A549 treated with RU486 at 1 μM for 4 hours (cell line): ENCODE measurements at places on chromosomes 5 and 9. TPM values are rescaled to one million over a fixed set of nuclear protein-coding genes. Genes with fewer than 3 reads are reported as not detected.

WDR31 gene
- 0.88 to 1.3 TPM (median 1.2 TPM) in 5 replicates for total RNA-seq

IQGAP2 gene
- 1.0 to 1.8 TPM (median 1.3 TPM) in 5 replicates for total RNA-seq

TRIM7 gene
- total RNA-seq: 29.4 to 45.2 TPM (median 39.9 TPM) in 5 replicates

PPP3R2 gene
- total RNA-seq: not detected in 5 replicates

FAM78A gene
- total RNA-seq: 0.22 to 0.44 TPM (median 0.35 TPM) in 5 replicates

IL3 gene
- not detected in 5 replicates for total RNA-seq

FAXDC2 gene
- total RNA-seq: 0.16 to 0.54 TPM (median 0.22 TPM) in 4 of 5 replicates, not detected in the other

PTTG1 gene
- total RNA-seq: 204 to 310 TPM (median 215 TPM) in 5 replicates

SH2D3C gene
- 0.06 to 0.11 TPM (median 0.07 TPM) in 3 of 5 replicates, not detected in the others for total RNA-seq

RIGI gene
- total RNA-seq: 2.9 to 5.1 TPM (median 3.7 TPM) in 5 replicates

MRRF gene
- total RNA-seq: 60.3 to 76.2 TPM (median 68.9 TPM) in 5 replicates

CYSRT1 gene
- 2.7 to 4.3 TPM (median 4.1 TPM) in 5 replicates for total RNA-seq

FNIP1 gene
- total RNA-seq: 8.1 to 12.5 TPM (median 11.7 TPM) in 5 replicates

PCDHA9 gene
- 0.04 TPM in 1 of 5 replicates, not detected in the others for total RNA-seq

PTGDS gene
- total RNA-seq: 0.25 to 0.76 TPM (median 0.59 TPM) in 3 of 5 replicates, not detected in the others

ZNF782 gene
- 1.1 to 1.8 TPM (median 1.6 TPM) in 5 replicates for total RNA-seq

ANKRD31 gene
- total RNA-seq: 0.05 to 0.07 TPM (median 0.06 TPM) in 4 of 5 replicates, not detected in the other

KIF24 gene
- total RNA-seq: 3.3 to 3.7 TPM (median 3.5 TPM) in 5 replicates

GABRB2 gene
- not detected in 5 replicates for total RNA-seq

PRRX2 gene
- 3.1 to 8.8 TPM (median 7.9 TPM) in 5 replicates for total RNA-seq

SHOC1 gene
- total RNA-seq: not detected in 5 replicates

MEGF10 gene
- not detected in 5 replicates for total RNA-seq

SLC1A3 gene
- not detected in 5 replicates for total RNA-seq

NR2F1 gene
- total RNA-seq: 3.6 to 6.0 TPM (median 4.9 TPM) in 5 replicates

MED10 gene
- total RNA-seq: 73.5 to 79.8 TPM (median 78.3 TPM) in 5 replicates

PDE8B gene
- 0.89 to 2.1 TPM (median 1.5 TPM) in 5 replicates for total RNA-seq

SPINK4 gene
- not detected in 5 replicates for total RNA-seq

CXCL14 gene
- total RNA-seq: 0.07 to 0.14 TPM (median 0.07 TPM) in 3 of 5 replicates, not detected in the others

SLCO4C1 gene
- 0.01 TPM in 1 of 5 replicates, not detected in the others for total RNA-seq

LHX6 gene
- 0.32 to 0.39 TPM (median 0.38 TPM) in 5 replicates for total RNA-seq

ANKRD34B gene
- total RNA-seq: 0.02 to 0.06 TPM (median 0.05 TPM) in 3 of 5 replicates, not detected in the others

TLX3 gene
- total RNA-seq: not detected in 5 replicates

FAT2 gene
- total RNA-seq: 0.01 to 0.02 TPM in 2 of 5 replicates, not detected in the others

PCDHB13 gene
- 0.06 to 0.12 TPM (median 0.09 TPM) in 5 replicates for total RNA-seq

NUTM2G gene
- total RNA-seq: not detected in 5 replicates

MEIKIN gene
- not detected in 5 replicates for total RNA-seq

IL31RA gene
- total RNA-seq: 1.3 to 1.8 TPM (median 1.4 TPM) in 5 replicates

OR13C3 gene
- total RNA-seq: not detected in 5 replicates

HMCN2 gene
- total RNA-seq: 0.04 to 0.06 TPM (median 0.05 TPM) in 4 of 5 replicates, not detected in the other

PDCD1LG2 gene
- 0.24 to 0.43 TPM (median 0.40 TPM) in 5 replicates for total RNA-seq

PHF24 gene
- total RNA-seq: 0.12 to 0.31 TPM (median 0.20 TPM) in 4 of 5 replicates, not detected in the other

TRIP13 gene
- 60.8 to 66.9 TPM (median 66.4 TPM) in 5 replicates for total RNA-seq

CCNI2 gene
- total RNA-seq: 0.07 to 0.26 TPM (median 0.14 TPM) in 5 replicates

COL23A1 gene
- not detected in 5 replicates for total RNA-seq

GHR gene
- 0.07 TPM in 1 of 5 replicates, not detected in the others for total RNA-seq

TAF11L4 gene
- total RNA-seq: not detected in 5 replicates

OGN gene
- not detected in 5 replicates for total RNA-seq

LCN9 gene
- total RNA-seq: not detected in 5 replicates

GABBR2 gene
- 0.08 to 0.49 TPM (median 0.15 TPM) in 5 replicates for total RNA-seq

PCDHA11 gene
- 0.08 to 0.11 TPM (median 0.10 TPM) in 4 of 5 replicates, not detected in the other for total RNA-seq

RGS14 gene
- 6.0 to 6.9 TPM (median 6.2 TPM) in 5 replicates for total RNA-seq

SMIM15 gene
- total RNA-seq: 70.1 to 96.8 TPM (median 76.3 TPM) in 5 replicates

HMMR gene
- total RNA-seq: 14.0 to 31.4 TPM (median 28.9 TPM) in 5 replicates

ITK gene
- total RNA-seq: 0.03 to 0.15 TPM (median 0.13 TPM) in 3 of 5 replicates, not detected in the others

PCDHGB2 gene
- total RNA-seq: 0.08 TPM in 2 of 5 replicates, not detected in the others
